Stomach (tissue), 19 donors: ENCODE measurements at places on chromosomes 7 and 10. TPM values are rescaled to one million over a fixed set of nuclear protein-coding genes. Genes with fewer than 3 reads are reported as not detected.
A peak's percentile ranks its signal among the peaks of the same experiment; 100 is the strongest.

GRCh38 chr7:124459101-124460055 is 306.2 kb downstream of the GPR37 start:
- DNase-seq, result no peak

DNA sequence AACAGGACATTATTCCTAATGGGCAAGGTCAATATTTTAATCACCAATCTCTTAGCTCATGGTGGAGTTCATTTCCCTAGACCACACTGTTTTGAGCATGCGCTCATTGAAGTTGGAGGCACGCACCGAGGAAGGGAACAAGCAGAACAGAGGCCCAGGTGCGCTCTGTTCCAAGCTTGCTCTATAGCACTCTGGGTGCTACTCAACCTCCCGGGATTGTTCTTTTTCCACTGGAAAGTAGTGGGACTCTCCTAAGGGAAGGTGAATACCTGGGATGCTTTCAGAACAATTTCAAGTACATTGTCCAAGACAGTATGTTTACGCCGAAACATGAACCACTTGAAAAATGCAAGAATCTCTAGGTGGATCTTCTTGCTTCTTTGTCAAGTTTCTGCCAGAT is 16.2 kb downstream of the PLXNA4 start:
- no peak for DNase-seq

HTR5A gene
- total RNA-seq, result not detected

GRCh38 chr7:158394936-158395335 is 192.7 kb downstream of the PTPRN2 start:
- DNase-seq, result peak; percentile 73

CEP41 gene
- total RNA-seq, result 3.5 TPM
